ENCODE measurements at places on chromosomes 13 and 19.

DNA sequence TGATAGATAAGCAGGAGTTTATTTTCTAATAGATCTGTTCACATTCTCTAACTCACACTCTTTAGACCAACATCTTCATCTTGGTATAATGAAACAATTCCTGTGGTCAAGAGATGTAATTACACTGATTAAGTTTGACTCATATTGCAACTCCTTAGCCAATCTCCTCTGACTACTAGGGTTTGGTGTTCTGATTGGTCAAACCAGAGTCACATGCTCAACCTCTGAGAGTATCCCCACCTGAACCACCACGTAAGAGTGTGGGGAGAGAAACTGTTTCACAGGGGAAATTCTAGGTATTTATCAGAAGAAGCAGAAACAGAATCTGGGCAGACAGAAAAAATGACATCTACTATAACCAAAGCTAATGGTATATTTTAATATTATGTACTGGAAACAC, 42.4 kb downstream of the UQCRFS1 start:
- no peak for DNase-seq

- no peak for DNase-seq
These were observed 65.6 kb downstream of the UFM1 start for GRCh38 chr13:38415233-38415632.

DNA sequence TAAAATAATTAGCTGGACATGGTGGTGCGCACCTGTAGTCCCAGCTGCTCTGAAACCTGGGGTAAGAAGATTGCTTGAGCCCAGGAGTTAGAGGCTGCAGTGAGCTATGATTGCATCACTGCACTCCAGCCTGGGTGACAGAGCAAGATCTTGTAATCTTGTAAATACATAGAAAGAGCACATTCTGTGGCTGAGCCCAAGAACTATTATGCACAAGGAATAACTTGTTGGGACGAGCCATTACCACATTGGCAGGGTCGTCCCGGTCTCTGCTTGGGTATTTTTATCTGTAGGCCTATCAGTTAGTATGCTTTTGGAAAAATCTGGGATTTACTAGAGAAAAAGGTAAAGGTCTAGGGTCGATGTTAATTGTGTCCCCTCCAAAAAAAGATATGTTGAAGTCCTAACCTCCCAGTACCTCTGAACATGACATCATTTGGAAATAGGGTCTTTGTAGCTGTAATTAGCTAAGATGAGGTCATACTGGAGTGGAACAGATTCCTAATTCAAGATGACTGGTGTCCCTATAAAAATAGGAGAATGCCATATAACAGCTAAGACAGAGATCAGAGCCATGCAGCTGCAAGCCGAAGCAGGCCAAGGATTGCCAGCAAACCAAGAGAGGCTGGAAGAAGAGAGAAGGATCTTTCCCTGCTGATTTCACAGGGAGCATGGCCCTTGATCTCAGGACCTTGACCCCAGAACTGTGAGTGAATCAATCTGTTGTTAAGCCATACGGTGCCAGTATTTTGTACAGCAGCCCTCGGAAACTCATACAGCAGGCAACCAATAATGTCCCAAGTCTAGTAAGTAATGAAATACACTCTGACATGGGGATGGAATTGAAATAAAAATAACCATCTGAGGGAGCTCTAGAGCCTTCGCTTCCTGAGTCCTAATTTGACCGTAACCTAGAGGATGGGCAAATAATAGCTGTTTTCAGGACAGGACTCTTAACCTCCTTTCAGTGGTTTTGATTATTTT, 77.0 kb downstream of the TM9SF2 start:
- peak; percentile 10 for DNase-seq

- no peak for DNase-seq
These were observed 80.9 kb upstream of the ADGRE5 start for GRCh38 chr19:14300303-14300702.

DNA sequence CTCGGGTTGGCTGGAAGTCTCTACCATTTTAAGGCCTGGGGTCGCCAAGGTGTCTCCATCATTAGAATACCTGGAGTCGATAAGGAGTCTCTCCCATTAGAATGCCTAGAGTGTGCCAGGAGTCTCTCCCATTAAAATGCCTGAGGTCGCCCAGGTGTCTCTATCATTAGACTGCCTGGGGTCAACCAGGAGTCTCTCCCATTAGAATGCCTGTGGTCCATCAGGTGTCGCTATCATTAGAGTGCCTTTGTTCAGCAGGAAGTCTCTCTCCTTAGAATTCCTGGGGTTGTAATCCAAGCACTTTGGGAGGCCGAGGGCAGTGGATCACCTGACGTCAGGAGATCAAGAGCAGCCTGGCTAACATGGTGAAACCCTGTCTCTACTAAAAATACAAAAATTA, 1533.0 kb downstream of the UQCRFS1 start:
- no peak for DNase-seq

- DNase-seq: peak; percentile 12
These were observed 97.4 kb upstream of the AKAP11 start for GRCh38 chr13:42174344-42175162.

DNA sequence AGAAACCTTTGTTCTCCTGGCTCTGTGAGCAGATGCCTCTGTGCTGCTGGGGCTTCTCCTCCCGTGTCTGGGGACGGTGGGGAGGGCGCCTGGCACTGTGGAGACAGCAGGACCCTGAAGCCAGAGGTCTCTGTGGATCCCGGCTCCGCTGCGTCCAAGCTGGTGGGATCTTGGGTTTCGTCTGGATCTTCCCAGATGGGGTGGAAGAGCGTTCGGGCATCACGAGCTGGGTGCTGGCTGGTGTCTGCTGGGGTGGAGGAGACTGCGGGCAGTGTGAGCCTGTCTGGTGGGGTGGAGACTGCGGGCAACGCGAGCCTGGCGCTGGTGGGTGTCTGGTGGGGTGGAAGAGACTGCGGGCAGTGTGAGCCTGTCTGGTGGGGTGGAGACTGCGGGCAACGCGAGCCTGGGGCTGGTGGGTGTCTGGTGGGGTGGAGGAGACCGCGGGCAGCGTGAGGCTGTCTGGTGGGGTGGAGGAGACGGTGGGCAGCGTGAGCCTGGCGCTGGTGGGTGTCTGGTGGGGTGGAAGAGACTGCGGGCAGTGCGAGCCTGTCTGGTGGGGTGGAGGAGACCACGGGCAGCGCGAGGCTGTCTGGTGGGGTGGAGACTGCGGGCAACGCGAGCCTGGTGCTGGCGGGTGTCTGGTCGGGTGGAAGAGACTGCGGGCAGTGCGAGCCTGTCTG, 5.6 kb downstream of the TEX29 start:
- no peak for DNase-seq

- DNase-seq: no peak
These were observed 1047.5 kb upstream of the SPRY2 start for GRCh38 chr13:81388400-81388799.

GRCh38 chr19:38569368-38569983, 48.3 kb downstream of the MAP4K1 start:
- no peak for DNase-seq

DNA sequence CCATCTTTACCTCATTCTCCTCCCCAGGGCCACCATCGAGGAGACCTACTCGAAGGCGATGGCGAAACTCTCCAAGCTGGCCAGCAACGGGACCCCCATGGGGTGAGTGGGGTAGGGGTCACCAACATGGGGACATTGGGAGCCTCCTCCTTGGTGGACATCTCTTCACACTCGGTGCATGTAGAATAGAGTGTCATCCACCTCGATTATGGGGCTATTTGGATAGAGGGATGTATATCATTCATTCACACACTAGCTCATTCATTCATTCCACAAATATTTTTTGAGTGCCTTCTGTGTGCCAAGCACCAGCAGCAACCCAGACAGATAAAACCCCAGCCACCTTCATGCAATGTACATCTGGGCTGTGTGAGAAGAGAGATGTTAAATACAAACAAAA, 13.1 kb downstream of the FCHO1 start:
- DNase-seq: no peak

- DNase-seq: no peak
These were observed 32.1 kb upstream of the OR1M1 start for GRCh38 chr19:9054765-9055164.

DNA sequence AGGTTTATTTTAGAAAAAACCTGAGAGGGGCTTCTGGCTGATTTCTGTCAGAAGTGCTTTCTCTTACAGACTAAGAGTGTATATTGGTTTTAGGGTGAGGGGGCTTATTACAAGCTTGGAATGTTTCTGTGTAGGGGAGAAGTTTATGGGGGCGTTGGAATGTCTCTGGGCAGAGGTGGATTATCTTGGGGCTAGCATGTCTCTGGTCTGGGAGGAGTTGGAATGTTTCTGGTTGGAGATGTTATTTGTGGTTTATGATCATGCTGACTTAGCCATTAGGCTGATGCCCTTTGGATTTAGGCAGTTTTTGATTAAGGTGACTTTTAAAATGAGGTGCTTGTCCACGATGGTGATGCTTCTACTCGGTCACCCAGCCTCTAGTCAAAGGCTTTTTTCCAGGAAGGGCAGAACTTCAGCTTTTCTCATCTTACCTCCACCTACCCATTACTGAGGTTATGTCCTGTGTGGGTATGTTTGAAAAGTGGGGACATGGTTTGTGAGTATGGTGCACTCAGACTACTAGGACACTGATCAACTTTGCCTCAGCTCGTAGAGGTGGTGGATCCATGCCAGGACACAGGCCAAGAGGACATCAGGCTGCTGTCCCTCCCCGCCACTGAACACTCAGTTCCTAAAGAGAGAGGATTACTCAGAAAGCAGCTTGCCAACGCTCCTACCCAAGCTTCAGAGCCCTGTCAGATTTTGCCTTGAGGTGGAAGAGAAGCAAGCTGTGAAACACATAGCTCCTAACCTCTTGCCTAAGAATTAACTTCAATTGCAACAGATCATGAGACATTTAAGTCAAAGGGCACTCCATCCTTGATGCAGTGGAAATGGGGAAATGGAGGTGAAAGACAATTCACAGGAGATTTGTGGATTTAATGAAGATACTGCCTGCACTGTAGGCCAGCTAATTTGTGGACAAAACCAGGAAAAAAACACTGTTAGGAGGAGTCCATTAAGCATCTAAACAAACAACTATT, 63.6 kb downstream of the ZNF44 start:
- DNase-seq: no peak

GRCh38 chr13:101382701-101383100, 33.6 kb downstream of the NALCN start:
- no peak for DNase-seq

- DNase-seq: no peak
These were observed 166.6 kb downstream of the NDFIP2 start for GRCh38 chr13:79647533-79647932.

DNA sequence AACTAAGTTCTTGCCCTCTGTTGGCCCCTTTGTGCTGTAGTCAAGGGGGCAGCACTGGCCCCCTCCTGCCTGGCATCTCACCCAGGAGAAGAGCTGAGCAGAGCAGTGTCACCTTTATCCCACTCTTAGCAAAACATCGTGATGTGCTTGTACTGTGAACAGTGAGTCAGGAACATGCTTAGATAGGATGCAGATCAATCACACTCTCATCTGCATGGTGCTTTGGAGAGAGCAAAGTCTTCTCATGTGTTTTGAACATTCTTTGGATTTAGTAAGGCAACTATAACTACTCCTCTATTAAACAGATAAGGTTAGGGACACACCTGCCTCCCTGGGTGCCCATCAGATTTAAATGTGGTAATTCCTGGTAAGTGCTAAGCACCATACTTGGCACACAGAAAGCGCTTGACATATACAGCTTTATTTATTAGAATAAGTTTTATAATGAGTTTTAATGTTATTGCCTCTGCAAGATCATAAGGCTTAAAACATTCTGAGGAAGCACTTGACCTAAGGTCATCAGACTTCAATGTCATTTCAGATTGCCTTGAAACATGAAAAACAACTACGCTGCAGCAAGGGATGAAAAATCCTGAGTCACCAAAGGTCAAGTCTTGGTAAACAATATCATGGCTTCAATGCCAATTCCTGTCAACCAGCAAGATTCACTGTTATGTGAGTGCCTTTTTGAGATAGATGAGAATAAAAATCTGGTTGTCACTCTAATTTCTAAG, 82.4 kb upstream of the IRS2 start:
- no peak for DNase-seq

DNA sequence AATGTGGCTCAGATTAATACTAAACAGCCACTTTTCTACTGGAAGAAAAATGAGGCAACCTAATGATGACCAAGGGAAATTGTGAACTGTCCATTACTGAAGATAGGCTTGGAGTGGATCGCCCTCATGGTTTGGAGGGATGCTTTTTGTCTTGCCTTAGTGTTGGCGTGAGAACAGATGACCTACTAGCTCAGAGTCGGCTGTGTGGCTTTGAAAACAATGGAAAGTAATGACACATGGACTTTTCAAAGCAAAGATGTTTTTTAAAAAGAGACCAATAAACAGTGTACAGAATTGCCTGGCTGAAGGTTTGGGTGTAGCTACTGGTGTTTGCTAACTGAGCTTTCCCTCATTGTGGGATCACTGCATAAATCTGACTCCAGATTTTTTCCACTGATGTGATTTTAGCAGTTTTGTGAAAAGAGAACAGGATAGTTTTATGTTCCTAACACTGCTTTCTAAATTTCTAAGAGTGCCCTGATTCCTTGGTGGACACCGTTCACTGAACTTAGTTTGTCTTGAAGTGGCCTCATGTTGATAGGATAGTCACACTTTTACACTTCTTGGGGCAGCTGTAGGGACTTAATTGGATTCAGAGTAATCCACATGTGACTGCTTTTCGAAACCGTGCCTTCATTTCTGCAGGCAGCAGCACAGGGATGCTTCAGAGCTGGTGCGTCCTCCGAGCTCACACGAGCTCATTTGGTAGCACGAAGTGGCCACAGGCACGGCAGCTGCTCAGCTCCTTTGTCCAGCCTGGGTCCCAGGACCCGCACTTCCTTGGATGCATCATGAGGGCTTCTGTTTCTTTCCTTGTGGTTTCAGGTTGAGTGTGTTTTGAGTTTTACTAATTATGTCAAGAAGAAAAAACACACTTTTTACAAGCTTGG, 4.3 kb downstream of the CEBPG start:
- DNase-seq: no peak

DNA sequence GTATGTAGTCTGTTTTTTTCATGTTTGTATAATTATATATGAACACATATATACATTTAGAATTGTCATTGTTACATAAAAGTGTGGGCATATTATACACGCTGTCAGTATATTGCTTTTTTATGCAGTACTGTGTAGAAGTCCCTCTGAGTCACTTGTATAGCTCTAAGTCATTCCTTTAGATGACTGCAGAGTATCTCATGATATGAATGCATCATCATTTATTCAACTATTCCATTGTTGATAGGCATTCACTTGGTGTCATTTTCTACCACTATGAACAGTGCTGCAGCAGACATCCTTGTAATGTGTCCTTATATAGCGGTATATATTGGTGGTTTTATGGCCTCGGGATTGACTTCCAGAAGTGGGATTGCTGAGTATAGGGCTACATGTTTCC, 15.3 kb downstream of the RFXAP start:
- DNase-seq: no peak
